ENCODE measurements at places on chromosomes 1 and 21.

- no peak for DNase-seq
These were observed 12.1 kb downstream of the DYRK1A start for GRCh38 chr21:37378700-37379139.

GRCh38 chr1:171140956-171141687 lies 44.0 kb upstream of the FMO2 start:
- DNase-seq, result no peak

- DNase-seq, result no peak
These were observed 15.9 kb upstream of the SYDE2 start for GRCh38 chr1:85216697-85217096.

DNA sequence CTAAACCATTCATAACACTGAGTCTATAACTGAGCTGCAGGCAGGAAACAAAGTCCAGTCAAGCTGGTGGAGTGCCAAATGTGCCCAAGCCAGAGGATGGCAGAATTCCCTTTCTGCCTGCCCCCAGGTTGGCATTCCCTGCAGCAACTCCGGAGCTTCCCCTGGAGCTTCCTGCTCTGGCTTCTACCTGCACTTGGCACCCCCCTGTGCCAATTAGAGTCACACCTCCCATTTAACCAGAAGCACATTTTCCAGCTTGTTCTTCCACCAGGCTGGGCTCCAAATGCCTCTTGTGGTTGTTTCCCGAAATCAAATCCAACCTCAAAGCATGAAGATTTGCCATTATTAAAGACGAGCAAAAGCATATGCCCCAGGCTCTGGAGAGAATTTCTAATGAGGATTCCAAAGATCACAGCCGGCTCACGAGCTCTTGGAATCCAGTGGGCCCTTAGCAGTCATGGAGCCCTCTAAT lies 294.5 kb downstream of the RRAGC start:
- DNase-seq, result no peak

GRCh38 chr1:99131546-99131945 lies 126.9 kb upstream of the PLPPR5 start:
- DNase-seq, result no peak

DNA sequence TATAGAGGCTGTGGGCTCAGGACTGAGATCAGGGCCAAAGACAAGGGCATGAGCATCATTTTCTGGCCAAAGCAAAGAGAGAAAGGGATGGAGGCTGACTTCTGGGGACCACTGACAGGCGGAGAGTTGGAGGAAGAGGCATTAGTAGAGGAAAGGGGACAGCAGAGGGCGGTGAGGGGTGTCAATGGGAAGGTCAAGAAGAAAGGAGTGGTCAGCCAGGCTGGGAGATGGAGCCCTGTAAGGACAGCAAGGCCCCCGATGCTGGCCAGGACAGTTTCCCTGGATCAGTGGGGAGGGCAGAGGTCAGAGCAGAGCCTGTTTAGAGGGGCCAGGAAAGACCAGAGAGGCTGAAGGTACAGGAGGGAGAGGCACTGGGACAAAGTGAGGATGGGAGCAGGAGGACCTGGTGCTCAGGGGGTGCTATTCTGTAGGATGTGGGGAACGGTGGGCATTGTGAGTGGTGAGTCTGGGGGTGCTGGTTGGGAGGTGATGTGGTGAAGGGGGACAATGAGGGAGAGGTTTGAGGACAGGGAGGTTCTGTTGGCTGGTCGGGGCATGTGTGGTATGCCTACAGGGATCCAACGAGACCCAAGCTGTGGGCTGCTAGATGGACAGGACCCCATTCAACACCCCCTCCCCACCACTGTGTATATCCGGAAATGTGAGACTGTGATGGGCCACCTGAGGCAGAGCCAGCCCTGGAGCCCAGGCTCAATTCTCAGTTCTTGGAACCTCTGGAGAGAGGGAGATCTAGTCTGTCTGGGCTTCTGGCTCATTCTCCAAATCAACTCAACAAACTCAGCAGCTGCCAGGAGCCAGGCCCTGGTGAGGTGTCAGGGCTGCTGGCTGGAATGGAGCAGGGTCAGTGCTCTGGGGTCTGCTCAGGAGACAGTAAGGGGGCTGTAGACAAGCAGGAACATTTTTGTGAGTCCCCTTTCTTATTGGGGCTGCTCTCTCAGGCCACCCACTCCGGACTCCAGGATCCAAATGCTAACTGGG lies 1.4 kb upstream of the FAM151A start:
- DNase-seq, result no peak

GRCh38 chr1:192810253-192810880 lies 1.5 kb downstream of the RGS2 start:
- DNase-seq, result peak; percentile 64

GRCh38 chr1:22295396-22295795 lies 152.5 kb upstream of the WNT4 start:
- no peak for DNase-seq

- DNase-seq, result no peak
These were observed 524.1 kb downstream of the PTBP2 start for GRCh38 chr1:97245682-97246081.

DNA sequence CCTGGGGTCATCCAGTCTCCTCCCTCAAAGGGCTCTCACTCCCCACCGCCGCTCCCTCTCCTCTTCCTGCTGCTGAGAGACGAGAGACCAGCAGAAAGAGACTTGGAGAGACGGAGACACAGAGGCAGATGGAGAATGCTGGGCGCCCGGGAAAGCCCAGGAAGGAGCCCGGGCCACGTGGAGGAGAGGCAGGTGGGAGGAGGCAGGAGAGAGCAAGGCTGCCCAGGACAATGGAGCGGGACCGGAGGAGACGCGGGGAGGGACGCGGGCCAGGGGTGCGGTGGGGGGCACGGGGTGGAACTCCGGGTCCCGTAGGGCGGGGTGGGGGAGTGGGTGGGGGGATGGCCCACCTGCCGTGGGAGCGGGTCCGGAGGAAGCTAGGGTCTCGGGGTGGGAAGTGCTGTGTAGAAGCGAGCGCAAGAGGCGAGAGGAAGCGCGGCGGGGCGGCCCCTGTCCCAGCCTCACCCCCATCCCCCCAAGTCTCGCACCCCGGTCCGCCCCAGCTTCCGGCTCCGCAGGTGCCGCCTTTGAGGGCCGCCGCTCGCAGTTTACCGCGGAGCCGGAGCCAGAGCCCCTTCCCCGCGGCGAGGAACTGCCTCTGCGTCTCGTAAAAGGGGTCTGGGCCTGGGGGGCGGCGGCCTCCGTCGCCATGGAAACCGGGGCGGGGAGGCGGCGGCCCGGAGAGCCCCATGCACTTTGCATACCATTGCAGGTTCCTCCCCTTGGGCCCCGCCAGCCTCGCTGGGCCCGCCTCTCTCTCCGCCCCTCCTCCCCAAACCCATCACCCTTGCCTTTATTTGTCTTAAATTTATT lies 11.7 kb upstream of the EPHA2 start:
- DNase-seq, result peak; percentile 89

GRCh38 chr1:186985889-186986491 lies 157.2 kb downstream of the PLA2G4A start:
- peak; percentile 88 for DNase-seq

DNA sequence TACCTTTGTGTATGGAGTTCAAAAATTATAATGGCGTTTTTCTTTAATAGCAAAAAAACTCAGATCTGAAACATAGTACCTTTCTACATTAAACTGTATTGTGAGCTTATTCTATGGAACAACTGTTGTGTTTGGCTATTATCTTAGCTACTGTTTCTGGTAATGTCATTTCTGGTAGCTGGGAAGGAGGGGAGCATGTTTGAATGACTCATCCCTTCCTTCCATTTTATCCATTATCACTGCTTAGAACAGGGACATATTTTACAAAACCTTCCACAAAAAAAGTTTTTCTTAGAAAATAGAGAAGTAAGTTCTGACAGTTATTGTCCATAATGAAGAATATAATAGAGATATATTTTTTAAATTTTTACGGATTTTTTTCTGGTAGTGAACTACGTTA lies 128.3 kb downstream of the NRDC start:
- DNase-seq, result no peak

- DNase-seq, result no peak
These were observed 38.9 kb downstream of the EPHB2 start for GRCh38 chr1:22749503-22749902.

DNA sequence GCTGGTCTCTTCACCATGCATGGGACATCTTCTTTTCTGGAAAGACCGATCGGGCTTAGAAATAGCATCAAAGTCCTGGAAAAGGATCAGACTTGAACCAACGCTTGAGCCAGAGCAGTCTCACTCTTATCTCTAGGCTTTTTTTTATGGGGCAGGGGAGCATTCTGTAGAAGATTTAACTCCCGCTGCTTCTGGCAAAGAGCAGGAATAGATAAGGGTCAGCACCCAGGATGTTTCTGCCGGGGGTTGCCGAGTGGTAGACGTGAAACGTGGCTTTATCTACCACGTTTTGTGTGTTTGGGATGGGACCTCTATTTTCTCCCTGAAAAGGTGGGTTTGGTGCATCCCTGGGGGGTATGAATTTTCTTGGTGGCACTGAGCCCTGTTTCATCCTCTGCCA lies 18.8 kb downstream of the SPSB1 start:
- no peak for DNase-seq

DNA sequence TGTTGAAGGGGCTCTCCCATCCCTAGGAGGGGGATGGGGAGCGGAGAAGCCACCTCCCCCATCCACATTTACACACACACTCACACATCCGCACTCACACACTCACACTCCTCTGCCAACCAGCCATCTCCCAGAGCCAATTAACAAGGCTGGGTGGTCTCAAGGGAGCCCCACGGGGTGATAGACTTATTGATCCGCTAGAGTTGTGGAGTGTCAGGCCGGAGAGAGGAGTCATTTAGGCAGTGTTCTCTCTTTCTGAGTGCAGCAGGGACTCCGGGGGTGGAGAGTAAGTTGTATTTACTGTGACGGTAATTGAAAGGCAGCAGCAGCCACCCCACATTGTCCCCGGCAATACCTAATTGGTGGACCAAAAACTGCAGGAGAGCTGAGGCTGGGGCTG lies 61.6 kb downstream of the KLHDC7A start:
- DNase-seq, result peak; percentile 85

DNA sequence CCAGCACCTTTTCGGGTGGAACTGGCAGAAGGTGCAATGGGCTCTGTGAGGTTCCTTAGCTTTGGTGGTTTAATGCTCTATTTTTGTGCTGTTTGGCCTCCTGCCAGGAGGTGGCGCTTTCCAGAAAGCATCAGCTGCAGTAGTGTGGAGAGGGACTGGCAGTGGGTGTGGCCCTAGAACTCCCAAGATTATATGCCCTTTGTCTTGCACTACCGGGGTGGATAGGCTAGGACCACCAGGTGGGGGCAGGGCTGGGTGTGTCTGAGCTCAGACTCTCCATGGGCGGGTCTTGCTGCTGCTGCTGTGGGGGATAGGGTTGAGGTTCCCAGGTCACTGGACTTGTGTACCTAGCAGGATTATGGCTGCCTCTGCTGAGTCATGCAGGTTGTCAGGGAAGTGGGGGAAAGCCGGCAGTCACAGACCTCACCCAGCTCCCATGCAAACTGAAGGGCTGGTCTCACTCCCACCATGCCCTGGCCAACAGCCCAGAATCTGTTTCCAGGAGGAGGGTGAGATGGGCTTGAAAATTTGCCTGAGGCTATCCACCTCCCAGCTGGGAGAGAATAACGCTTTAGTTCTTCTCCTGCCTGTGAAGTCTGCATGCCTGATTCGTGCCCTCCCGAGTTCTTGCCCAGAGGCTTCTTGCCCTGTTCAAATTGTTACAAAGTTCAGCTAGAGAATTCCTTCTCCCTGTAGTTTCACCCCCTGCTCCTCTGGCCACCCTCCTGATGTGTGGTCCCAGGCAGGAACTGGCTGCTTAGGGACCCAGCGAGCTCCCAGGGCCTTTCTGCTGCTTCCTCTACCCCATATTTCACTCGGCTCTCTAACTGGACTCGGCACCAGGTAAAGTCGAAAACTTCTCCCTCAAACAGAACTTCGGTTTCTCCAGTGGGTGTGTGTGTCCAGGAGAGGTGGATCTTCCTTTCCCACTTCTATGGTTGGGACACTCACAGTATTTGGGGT lies 76.5 kb upstream of the BTG3 start:
- DNase-seq, result peak; percentile 30

GRCh38 chr1:68725001-68725752 lies 228.3 kb upstream of the DEPDC1 start:
- no peak for DNase-seq

DNA sequence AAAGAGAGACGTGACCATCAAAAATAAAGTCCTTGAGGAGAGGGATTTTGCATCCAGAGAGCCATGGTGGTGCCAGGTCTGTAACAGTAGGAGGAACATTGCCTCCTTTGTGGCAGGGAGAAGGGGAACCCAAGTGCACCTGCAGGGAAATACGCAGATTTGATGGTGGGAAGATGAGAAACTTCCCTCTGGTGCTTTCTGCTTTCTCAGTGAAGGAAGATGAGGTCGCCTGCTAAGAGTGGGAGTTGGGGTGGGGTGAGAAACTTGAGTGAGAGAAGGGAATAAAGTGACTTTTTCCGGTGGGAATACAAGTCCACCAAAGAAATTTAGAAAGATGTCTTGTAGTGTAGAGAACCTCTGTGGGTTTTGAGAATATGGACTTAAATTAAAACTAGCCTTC lies 9.1 kb downstream of the PLA2G4A start:
- no peak for DNase-seq

GRCh38 chr1:212737559-212737958 lies 37.9 kb upstream of the BATF3 start:
- no peak for DNase-seq

All from eye (tissue), 1 donor.